ENCODE measurements at places on chromosomes 2 and 18.

- DNase-seq, result no peak
These were observed at the start of gene CLIP4 for GRCh38 chr2:29114946-29115609. Gene CLIP4, plus strand, starts transcription at chr2:29115415. Its CDS starts 5,974 bp downstream, at chr2:29121389.

GRCh38 chr18:12554796-12555388 is 103.0 kb downstream of the SPIRE1 start:
- DNase-seq, result no peak

DNA sequence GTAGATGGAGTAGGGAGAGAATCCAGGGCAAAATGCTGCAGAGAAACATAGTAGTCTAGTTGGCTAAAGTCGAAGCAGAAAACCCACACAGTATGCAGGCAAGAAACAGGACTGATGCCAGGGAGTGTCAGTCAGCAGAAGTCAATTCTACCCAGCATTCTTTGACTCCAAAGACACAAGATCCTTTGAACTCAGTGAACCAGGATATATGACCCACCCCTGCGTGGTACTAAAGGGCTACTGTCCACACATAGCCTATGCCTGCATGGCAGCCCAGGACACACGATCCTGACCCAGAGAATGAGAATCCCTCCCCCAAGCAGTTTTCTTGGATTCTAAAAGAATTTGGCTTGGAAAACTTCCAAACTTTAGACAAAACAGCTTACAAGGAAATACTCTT is 42.5 kb downstream of the ALK start:
- DNase-seq, result no peak

- DNase-seq, result peak; percentile 92
These were observed at the start of gene CCBE1 for GRCh38 chr18:59697236-59697932. Gene CCBE1, minus strand, starts transcription at chr18:59697423.

DNA sequence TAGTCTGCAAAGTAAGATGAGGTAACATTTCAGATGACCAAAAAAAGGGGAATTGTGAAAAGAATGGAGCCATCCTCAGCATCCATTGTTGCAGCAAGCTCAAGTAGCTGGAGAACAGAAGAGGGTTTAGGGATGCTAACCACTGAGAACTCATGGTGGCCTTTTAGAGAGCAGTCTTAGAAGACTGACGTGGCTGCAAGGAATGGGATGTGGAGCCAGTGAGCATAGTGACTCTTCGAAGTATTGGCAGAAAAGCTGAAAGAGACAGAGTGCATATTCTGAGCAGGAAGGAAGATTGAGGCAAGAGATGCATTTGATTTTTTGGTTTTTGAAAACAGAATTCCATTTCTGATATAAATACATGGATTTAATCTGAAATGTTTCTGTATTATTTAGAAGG is 151.2 kb downstream of the UBE2E3 start:
- no peak for DNase-seq

- no peak for DNase-seq
These were observed 15.5 kb downstream of the ASPRV1 start for GRCh38 chr2:69945941-69946340.

GRCh38 chr18:63318889-63319382 is 633 bp downstream of the BCL2 start:
- DNase-seq, result no peak

- no peak for DNase-seq
These were observed 90.9 kb upstream of the KLF7 start for GRCh38 chr2:207256476-207257207.

- no peak for DNase-seq
These were observed 319.4 kb upstream of the NCKAP5 start for GRCh38 chr2:133887676-133888040.

GRCh38 chr2:239269916-239270315 is 130.9 kb downstream of the HDAC4 start:
- DNase-seq, result no peak

DNA sequence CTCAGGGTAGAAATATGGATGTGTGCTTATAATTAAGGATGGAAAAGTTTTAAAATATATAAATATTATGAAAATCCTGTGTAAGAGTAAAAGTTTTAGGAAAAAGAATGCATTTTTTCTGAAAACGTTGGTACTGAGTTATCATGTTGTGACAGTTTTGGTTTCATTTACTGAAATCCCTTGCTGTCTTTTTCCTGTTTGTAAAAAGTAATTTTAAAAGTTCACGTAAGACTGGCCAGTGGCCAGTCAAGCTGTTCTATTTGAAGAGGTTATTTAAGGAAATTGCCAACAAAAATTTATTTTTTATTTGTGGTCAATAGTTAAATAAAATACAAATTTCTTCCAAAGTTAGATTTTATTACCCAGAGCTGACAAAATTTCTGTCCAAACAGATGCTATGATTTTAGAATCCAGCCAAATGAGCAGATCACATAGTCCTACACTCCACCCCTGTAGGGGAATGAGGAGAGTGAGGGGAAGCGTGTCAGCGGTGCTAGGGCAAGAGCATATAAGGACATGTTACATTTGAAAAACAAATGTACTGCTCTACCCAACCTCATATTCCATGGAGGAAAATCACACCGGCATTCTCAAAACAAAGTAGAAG is 297.8 kb upstream of the TFPI start:
- no peak for DNase-seq

GRCh38 chr2:173079141-173079540 is 3.5 kb downstream of the MAP3K20 start:
- no peak for DNase-seq

GRCh38 chr2:232573042-232573441 is 22.6 kb downstream of the EIF4E2 start:
- no peak for DNase-seq

DNA sequence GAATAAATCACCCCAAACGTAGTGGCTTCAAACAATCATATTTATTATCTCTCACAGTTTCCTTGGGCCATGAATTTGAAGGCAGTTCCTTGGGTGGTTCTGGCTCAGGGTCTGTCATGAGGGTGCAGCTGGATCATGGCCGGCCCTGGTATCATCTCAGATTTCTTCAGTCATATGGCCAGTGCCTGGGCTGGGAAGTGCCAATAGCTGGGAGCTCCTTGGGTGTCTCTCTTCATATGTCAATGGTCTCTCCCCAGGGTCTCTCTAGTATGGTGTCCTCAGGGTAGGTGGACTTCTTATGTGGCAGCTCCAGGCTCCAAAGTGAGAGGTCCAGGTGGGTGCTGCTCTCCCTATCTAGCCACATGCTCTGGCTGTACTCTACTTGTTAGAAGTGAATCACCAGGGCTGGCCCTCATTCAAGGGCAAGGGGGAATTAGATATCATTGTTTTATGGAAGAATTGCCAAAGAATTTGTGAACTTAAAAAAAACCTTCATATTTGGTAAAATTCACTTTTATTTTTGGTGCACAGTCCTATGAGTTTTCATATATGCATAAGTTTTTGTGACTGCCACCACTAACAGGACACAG is 15.4 kb downstream of the FHOD3 start:
- DNase-seq, result no peak

GRCh38 chr2:207046724-207047123 is 107.4 kb downstream of the CPO start:
- no peak for DNase-seq

GRCh38 chr2:46876741-46877384 is 38.7 kb downstream of the MCFD2 start:
- DNase-seq, result no peak

DNA sequence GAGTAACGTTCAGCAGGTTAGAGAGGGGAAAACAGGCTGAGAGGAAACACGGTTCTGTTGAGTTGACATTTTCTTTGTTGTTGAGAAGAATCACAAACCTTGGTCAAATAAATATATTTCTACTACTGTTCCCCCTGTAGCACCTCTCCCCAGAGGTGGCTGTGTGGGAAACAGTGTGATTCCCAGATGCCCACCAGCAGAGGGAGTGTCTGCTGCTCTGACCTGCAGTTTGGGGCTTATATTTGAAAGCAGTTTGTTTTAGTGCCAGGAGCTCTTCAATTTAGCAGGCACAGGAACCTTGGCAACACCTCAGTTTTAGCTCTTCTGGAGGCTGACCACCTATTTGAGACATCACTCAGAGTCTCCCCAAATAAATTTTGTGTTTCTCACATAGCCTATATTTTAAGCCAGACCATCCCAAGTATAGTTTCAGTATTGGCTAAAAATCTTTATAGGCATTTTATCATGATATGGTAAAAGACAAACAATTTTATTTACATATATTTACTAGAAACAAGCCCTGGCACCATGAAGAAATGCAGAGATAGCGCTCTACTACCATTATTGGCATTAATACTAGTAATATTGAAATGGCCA is 75.7 kb downstream of the PIK3C3 start:
- DNase-seq, result no peak

GRCh38 chr2:174778085-174778981 is 14.1 kb upstream of the CHRNA1 start:
- no peak for DNase-seq

DNA sequence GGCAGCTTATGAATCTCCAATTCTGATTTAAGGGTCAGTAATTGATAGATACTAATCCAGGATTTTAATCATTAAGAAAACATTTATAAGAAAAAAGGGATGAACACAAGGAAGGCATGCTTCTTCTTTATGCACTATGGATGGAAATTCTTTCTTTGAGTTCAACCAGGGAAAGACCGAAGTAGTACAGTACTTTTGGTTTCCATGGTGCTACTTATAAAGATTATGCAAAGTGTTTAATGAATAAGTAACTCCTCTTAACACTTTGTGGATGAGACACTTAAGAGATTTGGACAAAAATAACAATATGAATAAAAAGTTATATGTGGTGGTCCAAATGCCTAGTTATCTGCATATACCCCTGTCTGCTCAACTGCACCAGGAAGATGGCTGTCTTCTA is 666.5 kb upstream of the FANCL start:
- DNase-seq, result no peak

GRCh38 chr18:42936289-42936688 is 179.2 kb downstream of the RIT2 start:
- DNase-seq, result no peak

DNA sequence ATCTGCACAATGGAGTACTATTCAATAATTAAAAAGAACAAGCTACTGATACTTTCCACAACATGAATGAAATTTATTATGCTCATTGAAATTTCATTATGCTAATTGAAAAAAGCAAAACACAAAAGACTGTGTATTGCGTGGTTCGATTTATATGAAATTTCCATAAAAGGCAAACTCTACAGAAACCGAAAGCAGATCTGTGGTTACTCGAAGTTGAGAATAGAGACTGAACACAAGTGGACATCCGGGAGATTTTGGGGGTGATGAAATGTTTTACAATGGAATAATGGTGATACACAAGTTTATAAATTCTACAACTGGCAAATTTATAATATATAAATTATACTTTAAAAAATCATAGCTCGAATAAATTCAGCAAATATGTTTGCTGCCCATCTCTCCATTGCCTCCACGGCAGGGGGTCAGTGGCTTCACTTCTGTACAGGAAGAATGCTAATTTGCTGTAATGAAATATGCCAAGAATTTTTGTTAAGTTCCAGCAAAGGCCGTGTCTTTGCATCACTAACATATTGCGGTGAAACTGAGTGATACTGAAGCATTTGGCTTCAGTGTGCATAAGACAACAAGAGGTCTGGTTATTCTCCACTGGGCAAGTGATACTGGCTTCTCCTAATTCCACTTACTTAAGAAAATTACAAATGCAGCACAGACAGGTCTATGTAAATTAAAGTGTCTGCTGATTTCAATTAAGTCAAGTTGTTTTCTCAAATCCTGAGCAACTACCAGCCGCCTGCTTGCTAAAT is 96.7 kb downstream of the TMEM163 start:
- no peak for DNase-seq

DNA sequence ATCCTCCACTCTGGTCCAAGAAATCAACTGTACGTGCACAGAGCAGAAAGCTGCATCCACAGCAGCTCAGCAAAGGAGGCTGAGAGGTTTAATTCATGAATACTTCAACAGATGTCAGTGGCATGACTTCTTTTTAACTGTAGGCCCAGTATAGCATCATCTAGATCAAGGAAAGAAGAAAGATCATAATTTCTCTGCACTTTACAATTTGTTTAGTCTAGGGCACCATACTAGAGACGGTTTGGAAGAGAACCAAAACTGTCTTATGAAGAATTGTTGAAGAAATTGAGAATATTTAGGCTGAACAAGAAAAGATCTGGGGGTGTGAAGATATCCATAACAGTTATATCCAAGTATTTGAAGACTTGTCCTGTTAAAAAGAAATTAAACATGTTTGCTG is 30.5 kb upstream of the MAP3K20 start:
- no peak for DNase-seq

GRCh38 chr18:12747530-12748315 is 44.9 kb downstream of the PSMG2 start:
- DNase-seq, result no peak

DNA sequence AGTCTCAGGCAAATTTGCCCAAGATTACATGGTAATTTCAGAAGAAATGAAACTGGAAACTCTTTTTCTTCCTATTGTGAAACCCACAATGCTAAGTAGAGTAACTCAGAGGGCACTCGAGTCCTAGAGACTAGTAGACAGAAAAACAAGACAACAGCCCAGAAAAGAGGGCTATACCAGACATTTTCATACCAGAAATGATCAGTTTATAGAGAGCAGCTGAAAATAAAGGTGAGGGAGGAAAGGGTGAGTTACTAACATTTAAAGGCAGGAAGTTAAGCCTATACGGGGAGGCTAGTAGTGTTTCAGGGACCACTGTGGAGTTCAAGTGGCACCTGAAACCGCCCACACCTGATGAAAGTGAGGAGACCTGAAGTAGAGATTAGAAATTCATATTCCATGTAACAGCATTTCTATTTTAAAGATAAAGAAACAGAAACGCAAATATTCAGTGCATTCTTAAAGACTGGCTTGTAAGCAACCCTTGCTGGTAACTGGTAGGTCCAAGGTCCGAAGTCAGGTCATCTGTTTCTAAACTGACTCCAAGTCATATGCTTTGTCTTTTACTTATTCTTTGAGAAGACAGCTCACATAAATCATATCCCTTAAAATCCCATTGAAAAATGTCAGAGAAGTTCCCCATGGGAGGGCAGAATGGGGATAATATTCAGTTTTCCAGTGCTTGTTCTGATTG is 145.1 kb upstream of the ITGB6 start:
- DNase-seq, result no peak

GRCh38 chr2:74481961-74482800 is 617 bp downstream of the CCDC142 start:
- DNase-seq, result no peak

GRCh38 chr2:118386641-118387302 is 298.5 kb downstream of the INSIG2 start:
- DNase-seq, result no peak

DNA sequence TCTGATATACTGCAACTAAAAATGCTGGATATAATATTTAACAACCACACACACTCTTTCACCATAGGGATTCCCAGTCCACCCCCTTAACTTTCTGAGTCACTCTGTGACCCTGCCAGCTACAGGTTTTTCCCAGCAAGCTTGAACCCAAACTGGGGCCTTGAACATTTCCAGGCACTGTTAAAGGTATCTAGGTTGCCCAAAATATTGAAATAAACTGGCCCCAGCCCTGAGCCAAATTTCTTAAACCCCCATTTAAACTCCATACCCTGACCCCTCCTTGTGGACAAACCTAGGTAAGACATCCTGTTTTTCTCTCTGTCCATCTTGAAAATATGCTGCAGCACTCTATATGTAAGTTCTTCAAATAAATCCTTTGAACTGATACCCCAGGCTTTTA is 19.7 kb upstream of the DCTN1 start:
- DNase-seq, result no peak

- DNase-seq, result no peak
These were observed 14.5 kb upstream of the TTR start for GRCh38 chr18:31577195-31577594.
